ENCODE measurements at places on chromosomes 6 and 20.

GRCh38 chr6:159540152-159540551 lies 152.9 kb downstream of the SOD2 start:
- DNase-seq, result no peak

DNA sequence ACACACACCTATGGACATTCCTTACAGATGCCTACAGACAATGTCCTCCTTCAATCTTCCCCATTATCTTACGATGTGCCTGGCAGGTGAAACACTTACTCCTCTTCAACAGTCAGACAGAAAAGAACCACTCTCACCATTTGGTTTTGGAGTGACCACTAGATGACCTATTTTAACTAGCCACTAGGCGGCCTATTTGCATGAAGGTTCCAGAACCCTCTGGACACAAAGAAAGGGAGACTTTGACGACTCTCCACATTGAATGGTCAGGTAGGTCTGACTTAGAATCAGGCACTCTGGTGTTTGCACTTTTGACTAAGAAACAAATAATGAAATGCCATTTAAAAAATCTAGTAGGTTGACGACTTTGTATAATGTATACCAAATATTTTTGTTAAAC lies 42.0 kb downstream of the PNLDC1 start:
- DNase-seq, result no peak

DNA sequence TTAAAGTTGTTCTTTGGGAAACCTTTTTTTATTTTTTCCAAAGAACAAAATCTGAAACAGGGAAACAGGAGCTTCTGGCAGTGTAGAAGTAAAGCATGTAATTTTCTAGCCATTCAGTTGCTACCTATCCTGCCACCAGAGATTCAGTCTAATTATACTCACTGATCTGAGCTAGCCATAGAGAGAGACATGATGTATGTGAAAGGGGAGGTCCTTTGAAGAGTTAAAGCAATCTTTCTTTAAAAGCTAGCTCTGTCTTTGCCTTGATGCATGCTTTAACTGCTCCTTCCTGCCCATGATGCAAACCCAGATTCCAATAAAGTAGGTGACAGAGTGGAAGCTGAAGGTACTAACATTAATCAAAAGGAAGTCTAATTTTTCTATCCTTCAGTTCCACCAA lies 114.1 kb upstream of the GRIK2 start:
- DNase-seq, result no peak

DNA sequence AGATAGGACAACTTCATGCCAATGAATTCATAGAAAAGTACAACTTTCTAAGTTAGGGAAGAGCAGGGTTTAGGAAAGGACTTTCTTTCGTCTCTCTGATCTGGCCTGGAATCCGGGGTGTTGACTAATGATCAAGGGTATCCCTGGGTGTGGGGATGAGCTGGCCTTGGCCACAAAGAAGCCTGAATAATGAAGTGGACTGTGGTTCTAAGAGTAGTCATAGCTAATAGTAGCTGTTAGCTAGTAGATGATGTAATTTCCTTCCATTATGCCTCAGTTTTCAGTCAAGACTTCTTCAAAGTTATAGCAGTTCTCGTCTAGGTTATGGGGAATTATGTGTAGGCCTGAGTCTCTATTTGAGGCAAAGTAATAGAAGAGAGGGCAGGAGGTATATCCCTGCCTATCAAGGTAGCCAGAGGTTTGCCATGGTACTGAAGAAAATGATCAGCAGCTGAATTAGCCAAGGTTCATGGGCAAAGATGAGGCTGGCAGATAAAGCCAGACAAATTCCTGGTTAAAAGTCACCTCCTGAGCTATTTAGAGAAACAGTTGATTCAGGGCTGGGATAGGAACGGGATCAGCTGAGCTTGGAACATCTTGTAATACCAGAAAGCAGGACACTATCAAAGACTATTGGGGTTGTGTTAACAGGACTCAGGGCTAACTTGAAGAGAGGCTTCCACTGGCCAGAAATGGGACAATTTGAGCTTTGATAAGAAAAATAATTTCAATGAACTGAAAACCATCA lies 18.7 kb upstream of the TRPC4AP start:
- DNase-seq, result no peak

GRCh38 chr20:51867251-51867650 lies 64.9 kb upstream of the SALL4 start:
- DNase-seq, result no peak

DNA sequence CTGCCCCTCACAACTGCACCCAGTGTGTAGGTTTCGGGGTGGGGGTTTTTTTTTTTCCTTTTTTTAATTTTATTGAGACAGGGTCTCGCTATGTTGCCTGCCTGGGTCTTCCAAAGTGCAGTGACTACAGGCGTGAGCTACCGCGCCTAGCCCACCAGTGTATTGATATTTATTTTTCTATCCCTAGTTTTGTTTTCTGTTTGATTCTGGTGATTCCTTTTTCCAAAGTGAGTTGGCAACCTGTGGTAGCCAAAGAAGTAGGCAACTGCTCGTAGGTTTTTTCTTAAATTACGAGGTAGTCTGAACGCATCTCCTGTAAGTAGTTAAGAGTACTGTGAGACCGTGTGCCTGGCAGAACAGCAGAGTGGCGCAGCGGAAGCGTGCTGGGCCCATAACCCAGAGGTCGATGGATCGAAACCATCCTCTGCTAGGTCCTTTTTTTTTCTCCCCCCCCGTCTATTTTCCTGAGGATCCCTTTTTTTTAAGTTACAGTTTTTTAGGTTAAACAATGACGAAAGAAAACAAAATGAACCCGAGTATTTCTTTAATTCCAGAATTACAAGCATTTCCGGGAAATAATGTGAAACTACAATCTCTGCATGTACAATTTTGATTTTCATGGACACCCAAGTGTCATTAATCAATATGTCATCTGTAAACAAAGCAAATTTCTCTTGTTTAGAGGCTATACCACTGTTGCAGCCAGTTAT lies 78.7 kb upstream of the BTN3A2 start:
- peak; percentile 46 for DNase-seq

- DNase-seq, result no peak
Observed at GRCh38 chr6:92538926-92539325, 880.4 kb downstream of the EPHA7 start.

DNA sequence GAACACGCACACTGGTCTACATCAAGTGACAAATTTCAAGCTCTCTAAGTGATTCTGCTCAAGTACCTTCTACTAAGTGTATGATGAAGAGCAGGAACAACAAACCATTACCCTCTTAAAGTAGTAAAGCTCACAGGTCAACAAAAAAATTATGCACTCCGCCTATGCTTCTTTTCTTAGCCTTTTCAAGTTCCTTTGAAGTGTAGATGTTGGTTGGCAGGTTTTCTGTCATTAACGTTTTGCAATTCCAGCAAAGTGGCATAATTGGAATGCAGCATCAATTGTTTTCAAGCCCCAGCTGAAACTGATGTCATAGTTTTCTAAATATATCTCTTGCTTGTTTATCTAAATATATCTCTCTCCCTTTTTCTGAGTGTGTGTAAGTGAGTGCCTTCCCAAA lies 396.9 kb upstream of the EYS start:
- DNase-seq, result no peak

DNA sequence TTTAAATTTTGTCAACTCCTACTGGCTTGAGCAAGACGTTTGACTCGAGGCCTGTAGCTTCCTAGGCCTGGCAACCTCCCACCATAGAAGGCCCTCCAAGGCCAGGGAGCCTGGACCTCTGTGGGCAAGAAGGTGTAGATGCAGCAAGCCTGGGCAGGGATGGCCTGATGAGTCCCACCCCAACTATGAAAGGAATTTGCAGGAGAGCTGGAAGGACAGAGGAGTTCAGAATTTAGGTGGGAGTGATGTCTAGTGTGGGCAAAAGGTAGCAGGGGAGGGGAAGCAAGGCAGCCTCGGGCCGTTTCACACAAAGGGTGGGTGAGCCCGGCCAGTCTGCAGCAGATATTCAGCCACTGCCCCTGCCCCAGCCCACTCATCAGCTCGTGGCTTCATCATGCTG lies 245.2 kb downstream of the CDH26 start:
- no peak for DNase-seq

DNA sequence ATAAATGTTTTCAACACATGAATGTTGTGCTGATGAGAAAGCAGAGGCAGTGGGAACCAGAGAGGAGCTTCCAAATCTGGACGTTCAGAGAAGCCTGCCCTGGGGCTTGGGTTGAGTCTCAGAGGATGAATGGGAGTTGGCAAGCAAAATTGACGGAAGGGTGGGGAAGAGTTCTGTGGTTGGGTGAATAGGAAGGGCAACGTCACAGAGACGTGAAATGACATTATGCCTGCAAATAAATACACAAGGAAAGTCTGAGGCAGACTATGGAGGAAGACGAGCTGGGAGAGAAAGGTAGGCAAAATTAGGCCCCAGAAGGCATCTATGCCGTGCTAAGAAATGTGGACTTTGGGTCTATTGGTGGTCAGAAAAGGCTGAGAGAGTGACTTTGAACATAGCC lies 25.2 kb upstream of the SGK1 start:
- no peak for DNase-seq

DNA sequence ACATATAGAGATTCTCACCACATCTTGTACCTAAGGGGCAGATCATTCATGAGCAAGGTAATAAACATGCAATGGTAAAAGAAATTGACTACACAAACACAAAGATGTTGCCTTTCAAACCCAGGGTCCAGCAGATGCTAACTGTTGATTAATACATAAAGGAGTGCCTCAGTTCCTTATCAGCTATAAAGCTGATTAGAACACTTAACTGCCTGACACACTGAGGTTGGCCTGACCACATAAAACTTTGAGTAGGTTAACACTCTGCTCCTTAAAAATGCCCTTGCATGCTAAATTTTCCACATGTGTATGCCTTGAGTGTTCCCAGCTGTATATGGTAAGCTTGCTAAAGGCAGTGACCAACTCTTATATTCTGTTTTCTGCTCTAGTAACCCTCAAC lies 14.9 kb downstream of the CRISP2 start:
- DNase-seq, result no peak

GRCh38 chr20:57225830-57226229 lies 40.6 kb downstream of the BMP7 start:
- DNase-seq, result no peak

DNA sequence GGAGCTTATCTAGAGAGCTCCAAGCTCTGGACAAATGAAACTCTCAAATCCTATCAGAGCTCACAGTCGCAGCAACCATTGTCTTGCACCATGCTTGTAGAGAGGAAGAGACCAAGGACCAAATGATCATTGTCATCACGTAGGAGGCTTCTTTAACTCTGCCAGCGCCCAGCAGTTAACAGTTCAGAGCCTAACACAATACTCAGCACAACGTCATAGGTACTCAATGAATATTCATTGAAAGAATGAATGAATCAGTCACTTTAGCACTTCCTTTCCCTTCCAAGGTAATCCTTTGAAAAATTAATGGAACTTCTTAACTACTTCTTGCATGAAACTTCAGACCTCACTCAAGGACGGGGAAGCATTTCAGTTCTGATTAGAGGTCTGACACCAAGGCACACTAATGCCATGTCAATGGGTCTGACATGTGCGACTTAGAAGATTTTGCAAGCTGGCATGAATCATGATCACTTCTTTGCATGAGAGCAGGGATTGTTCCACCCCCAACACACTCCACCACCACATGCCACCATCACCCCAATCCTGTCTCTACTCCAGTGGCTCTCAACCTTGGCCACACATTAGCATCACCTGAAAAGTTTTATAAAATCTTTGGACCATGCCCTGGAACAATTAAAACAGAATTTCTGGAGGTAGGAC lies 45.1 kb downstream of the KHDC1L start:
- no peak for DNase-seq

- no peak for DNase-seq
Observed at GRCh38 chr6:53282234-53282633, 66.5 kb downstream of the ELOVL5 start.

DNA sequence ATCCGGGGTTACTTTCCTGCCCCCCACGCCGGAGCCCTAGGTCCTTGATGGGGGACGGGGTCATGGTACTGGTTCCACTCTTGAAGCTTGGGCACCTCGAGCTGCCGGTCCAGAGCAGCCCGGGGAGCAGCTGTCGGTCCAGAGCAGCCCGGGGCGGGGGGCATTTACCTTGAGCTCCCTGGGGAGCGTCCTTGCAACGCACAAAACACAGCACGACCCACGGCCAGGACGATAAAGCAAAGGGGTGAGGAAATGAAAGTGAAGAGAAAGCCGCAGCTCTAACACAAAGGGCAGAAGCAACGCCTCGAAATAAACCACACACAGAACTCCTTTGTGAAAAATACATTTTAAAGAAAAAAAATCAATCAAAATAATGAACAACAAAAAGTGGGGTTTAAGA lies 39.1 kb downstream of the KCNQ2 start:
- no peak for DNase-seq

- DNase-seq, result no peak
Observed at GRCh38 chr6:93165850-93166430, 253.4 kb downstream of the EPHA7 start.

- DNase-seq, result no peak
Observed at GRCh38 chr20:55714736-55715135, 290.6 kb downstream of the CBLN4 start.

DNA sequence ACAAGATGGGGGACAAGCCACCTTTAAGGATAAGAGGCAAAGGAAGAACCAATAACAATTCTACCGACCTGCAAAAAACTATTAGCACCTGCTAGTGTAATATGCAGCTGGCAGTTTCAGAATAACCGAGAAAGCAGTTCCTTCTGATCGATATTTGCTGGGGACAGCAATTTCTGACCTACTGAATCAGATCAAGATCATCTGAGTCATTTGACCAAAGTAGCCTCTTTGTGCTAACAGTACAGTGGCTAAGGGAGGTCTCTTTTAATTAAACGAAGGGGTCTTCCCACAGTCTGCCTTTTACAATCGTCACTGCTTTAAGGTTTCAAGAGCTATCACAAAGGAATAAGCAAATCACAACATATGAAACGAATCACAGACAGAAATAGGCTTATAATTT lies 318.9 kb downstream of the BTBD9 start:
- no peak for DNase-seq

GRCh38 chr6:33289784-33290315 lies 449 bp downstream of the PFDN6 start:
- no peak for DNase-seq

GRCh38 chr20:38473367-38473795 lies 738 bp downstream of the RALGAPB start:
- no peak for DNase-seq

DNA sequence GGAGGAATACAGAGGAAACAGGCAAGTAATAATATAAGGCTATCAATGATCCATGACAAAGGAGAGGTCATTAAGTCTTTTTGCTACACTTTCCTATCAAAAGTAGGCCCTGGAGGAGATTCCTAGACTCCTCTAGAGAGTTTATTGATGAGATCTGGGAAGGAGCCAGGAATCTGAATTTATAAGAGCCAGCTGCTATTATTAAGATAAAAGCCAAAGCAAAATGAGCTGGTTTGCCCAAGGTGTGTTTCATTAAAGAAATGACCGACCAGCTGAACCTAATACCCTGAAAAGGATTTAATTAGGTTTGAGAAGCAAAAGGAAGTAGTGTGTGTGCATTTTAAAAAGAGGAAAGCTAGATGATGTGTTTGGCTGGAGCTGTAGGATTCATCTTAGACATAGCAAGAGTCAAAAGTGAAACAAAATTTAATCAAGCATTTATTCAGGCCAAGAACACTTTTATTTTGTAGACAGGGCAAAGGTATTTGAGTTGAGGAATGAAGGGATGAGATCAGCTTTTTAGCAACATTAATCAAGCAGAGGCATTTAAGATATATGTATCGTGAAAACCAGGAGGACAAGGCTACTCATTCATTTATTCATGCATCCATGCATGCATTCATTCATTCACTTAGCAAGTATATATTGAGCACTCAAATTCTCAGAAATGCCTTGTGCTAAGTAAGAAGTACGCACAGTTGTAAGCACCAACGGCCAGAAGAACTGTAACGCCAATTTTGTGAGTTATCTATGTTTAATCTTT lies 43.5 kb upstream of the SCAF8 start:
- no peak for DNase-seq

- no peak for DNase-seq
Observed at GRCh38 chr6:15770347-15771143, 107.7 kb upstream of the DTNBP1 start.
